Activated naive CD8-positive, alpha-beta T cell treated with anti-CD3 and anti-CD28 coated beads, Interleukin-2, amount 10 ng/mL, durations not matched to agents 7 days and 5 days (primary cell): ENCODE measurements at places on chromosomes 6 and 20. TPM values are rescaled to one million over a fixed set of nuclear protein-coding genes. Genes with fewer than 3 reads are reported as not detected.

Gene ERVFRD-1
- total RNA-seq, result not detected

Gene DDX43
- 1.3 TPM for total RNA-seq

Gene SLC24A3
- total RNA-seq, result not detected

Gene SEL1L2
- not detected for total RNA-seq

Gene KCNK15
- not detected for total RNA-seq

Gene HM13
- total RNA-seq, result 120 TPM
